HT1080 (cell line): ENCODE measurements at places on chromosomes 5 and 9. TPM values are rescaled to one million over a fixed set of nuclear protein-coding genes. Genes with fewer than 3 reads are reported as not detected.

- peak; percentile 64 for DNase-seq
Measured at GRCh38 chr9:21465859-21466518, 16.1 kb downstream of the IFNE start.

DNA sequence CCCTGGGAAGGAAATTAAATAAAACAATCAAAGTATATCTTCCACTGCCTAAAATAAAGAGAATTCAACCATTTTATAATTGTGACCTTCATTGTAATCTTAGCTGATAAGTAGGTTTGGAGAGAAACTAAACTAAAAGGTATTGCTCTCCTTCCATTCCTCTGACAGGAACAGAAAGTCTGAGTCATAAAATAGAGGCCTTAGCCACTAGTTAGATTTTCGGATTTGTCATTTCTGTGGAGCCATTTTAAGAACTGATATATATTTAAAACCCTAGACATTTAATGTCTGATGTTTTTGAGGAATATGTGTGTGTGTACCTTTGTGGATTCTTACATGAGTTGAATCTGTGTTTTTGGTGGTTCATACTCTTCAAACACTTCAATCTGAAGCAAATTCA lies 11.8 kb upstream of the TMC1 start:
- peak; percentile 33 for DNase-seq

LEAP2 gene
- total RNA-seq, result 0.21 and 0.77 TPM in 2 replicates

GRCh38 chr5:77367741-77368140 lies 124.4 kb downstream of the WDR41 start:
- peak; percentile 80 for DNase-seq

LMX1B gene
- 0.55 and 1.3 TPM in 2 replicates for total RNA-seq

DNA sequence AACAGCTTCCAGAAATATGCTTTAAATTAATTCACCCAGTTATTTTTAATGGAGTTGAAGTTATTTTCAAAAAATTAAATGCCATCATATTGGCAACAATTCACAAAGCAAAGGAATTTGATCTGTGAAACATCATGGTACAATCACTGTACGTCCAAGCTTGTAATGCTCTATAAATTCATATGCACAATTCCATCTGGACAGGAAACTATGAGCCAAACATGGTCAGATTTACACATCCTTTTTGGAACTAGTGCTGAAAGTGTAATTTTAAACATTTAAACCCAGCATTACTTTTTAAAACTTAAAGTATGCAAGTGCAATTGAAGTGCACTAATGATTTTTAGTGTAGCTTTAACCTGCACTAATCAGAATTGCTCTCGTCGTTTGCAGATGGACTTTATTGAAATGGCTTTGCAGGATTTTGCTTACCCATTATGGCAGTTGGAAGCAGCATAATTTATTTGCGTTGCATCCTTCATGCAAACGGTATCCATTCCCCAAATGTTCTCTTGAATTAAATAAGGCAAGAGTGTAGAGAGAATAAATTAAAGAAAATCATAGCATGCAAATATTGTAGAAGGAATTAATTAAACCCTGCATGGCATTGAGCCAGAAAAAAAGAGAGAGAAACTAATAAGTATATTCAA lies 21.0 kb upstream of the OR13F1 start:
- no peak for DNase-seq

DNA sequence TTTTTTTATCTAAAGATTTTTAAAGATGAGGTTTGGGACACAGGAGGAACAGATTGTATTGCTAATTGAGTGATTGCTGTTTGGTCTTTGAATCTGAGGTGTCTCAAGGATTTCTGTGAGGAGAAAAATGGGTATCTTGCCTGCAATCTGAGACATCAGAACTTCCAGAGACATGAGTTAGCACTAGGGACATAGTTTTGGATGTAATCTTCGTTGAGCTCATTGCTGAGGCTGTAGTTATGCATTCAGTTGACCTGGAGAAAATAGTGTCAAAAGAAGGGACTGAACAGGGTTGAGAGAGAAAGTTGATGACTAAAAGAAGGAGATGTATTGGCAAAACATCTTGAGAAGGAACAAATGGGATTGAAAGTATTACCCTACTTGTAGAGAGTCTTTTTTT lies 24.6 kb downstream of the C9orf85 start:
- no peak for DNase-seq

DNA sequence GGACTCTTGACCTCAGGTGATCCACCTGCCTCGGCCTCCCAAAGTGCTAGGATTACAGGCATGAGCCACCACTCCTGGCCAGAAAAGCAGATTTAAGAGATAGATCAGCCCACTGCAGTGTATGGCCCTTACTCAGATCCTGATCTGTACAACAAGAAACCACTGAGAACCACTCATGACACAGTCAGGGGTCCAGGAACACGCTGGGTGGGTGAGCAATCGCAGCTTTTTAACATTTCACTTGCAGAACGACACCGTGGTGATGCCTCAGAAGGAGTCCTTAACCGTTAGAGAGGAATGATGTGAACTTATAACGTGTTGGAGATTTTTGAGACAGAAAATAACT lies 45.3 kb upstream of the NSMF start:
- DNase-seq, result no peak

DNA sequence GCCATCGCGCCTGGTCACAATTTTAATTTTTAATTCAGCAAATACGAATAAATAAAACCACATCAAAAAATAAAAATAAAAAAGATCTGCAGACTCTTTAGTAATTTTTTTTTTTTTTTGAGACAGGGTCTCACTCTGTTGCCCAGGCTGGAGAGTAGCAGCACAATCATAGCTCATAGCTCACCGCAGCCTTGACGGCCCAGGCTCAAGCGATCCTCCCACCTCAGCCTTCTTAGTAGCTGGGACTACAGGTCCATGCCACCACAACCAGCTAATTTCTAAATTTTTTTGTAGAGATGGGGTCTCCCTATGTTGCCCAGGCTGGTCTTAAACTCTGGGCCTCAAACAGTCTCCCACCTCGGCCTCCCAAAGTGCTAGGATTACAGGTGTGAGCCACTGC lies 14.2 kb downstream of the NANS start:
- DNase-seq, result no peak

CDX1 gene
- total RNA-seq, result not detected in 2 replicates

- peak; percentile 89 for DNase-seq
Measured at GRCh38 chr5:95842854-95843544, 20.5 kb upstream of the GLRX start.

DNA sequence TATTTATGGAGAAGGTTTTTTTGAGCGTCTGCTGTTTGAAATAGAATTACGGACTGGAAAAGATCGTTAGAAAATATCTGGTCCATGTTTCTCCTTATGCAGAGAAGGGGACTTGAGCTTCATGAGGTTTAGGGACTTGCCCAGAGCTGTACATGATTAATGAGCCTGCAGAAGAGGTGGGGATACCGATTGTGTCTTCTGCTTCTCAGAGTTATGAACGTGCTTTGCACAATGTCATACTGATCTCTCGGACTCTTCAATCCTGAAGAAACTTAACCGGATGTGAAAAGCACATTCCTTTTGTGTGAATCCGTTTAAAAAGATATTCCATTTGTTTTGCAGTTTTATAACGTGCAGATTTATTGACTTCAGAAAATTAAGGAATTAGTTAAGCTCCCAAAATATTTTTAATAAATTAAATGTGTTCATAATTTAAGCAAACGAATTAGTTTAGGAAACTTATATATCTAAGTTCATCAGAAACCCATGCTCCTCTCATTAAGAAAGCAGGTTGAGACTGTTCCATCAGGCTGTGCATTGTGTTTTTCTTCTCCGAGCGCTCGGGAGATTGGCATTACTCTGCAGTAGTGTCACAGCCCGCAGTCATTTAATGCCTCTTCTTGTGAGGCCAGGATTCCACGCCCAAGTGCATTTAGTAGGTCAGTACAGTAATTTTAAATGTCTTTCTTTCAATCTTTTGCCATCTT lies 40.8 kb upstream of the MEF2C start:
- DNase-seq, result no peak

DNA sequence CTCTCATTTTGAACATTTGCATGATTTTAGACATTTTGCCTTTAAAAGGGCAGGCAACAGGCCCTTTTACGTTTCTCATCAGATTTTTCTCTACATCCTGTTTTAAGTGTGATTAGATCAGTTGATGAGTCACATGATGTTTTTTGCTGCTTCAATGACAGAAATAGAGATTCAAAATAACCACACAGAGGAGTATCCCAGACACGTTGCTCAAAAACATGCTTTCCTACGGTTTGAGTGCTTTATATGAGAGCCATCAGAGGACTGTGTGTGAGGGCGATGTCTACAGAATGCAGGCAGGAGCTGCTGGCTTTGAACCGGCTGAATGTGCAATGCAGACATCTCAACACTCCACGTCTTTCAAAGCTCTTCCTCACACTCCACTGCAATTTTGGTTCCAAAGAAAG lies 42.1 kb downstream of the OTULIN start:
- peak; percentile 77 for DNase-seq

DNA sequence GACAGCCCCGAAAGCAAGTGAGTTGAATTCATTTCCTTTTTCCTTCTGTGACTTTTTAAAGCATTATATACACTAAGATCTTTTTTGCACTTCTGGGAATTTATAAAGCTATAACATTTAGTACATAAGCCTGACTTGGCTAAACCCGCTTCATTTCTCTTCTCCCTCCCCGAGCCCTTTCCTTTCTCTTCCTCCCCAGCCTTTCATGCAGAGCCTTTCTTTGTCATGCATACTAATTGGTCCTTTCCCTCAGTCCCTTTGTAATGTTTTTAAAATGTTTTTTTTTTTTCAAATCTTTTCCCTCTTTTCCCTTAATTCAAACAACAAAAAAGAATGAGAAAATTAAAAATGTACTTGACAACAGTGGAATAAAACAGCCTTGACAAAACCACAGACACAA lies 246.4 kb downstream of the PSAT1 start:
- no peak for DNase-seq

GRCh38 chr9:76559286-76559685 lies 100.3 kb downstream of the GCNT1 start:
- DNase-seq, result no peak

GRCh38 chr5:169303119-169303515 lies 2.2 kb upstream of the SLIT3 start:
- no peak for DNase-seq

WDR38 gene
- total RNA-seq, result not detected in 2 replicates

LHX3 gene
- total RNA-seq, result not detected in 2 replicates

GRCh38 chr5:41955432-41956024 lies 30.4 kb downstream of the FBXO4 start:
- no peak for DNase-seq

DNA sequence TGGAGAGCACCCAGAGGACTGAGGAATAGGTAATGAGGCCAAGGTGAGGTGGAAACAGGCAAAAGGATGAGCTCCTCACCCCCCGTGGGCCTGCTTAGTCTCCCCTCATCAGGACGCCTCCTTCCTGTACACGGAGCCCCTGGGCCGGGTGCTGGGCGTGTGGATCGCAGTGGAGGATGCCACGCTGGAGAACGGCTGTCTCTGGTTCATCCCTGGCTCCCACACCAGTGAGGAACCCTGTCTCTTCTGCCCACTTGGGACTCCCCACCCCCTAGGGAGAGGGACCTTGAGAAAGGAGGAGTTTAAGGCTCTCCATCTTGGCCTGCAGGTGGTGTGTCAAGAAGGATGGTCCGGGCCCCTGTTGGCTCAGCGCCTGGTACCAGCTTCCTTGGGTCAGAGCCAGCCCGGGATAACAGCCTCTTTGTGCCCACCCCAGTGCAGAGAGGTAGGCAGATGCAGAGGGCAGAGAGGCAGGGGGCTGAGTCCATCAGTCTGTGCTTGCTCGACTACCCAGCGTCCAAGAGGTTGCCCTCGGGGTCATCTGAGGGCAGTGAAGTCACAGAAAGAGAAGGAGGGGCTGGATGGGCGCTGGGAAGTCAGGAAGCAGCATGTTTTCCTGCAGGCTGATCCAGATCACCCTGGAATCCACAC lies 7.0 kb downstream of the DOLK start:
- DNase-seq, result no peak

DNA sequence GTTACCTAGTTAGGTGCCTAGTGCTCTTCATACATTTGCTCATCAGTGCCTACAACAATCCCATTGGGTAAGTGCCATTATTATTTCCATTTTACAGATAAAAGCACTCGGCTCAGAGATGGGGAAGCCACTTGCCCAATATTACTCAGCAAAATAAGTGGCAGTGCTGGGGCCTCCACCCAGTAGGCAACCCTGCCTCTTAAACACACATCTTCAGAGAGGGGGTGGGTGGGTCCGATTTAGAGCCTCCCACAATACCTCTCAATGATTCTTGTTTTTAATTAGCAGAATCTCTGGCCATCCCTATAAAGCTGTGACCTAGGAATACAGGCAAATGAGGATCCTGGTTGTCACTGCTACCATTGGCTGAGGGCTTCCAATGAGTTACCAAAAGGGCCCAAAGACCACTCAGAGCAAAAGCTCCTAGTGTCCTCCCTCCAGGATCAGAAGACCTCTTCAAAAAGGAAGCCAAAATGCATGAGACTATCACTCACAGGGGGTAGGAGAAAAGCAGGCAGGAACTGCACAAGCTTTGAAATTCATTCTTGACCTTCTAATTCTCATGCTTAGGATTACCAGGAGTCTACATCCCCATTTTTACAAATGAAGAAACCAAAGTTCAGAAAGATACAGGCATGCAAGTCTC lies 36.1 kb upstream of the UBE2D2 start:
- DNase-seq, result no peak

DNA sequence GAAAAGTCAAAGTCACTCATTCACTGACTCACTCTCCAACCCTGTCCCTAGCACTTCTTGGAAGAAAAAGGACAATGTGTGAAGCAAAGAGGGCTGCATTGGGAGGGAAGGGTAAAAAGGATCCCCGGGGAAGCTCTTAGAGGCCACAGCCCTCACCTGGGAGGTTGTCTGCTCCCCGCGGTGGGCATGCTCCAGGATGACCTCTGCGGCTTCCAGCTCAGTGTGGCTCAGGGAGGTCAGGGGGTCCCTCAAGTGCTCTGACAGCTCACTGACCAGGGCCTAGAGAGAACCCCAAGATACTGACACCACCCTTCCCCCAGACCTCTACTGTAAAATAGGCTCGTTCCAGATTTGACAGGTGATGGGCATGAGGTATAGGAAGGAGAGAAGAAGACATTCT lies 4.0 kb downstream of the FCHSD1 start:
- DNase-seq, result no peak

DNA sequence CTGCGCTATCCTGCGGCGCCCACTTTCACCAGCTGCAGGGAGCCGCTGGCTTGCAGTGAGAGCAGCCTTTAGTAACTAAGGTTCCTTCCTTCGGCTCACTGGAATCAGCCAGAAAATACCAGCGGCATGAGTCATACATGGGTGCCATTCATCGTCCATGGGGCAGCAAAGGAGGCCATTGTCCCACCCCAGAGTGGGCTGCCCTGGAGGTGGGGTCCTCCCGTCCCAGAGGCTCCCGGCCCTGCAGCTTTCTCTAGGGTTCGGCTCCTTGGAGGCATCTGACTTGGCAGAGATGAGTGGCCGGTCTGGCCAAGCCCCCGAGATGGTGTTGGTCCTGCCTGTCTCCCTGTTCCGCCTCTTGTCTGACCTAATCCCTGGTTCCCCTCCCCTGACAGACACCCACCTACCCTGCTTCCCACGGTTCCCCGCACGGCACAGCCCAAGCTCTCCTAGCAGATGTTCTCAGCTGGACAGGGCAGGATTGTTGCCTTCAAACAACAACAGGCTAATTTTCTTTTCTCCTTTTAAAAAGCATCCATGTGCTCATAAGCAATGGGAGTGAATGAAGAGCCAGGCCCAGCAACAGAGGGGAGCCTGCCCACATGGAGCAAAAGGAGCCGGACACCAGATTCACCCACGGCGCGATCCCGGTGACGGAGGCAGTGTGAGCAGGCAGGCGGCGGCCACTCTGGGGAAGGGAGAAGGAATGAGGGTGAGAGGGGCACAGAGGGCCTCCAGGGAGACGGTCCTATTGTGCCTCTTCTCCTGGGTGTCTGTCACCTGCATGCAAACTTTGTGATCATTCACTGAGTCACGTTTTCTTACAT lies 97.0 kb upstream of the COL5A1 start:
- DNase-seq, result peak; percentile 85
